ENCODE measurements at places on chromosomes 6 and 20.

GRCh38 chr6:136113736-136114173 lies 136.4 kb downstream of the MTFR2 start:
- no peak for DNase-seq

- no peak for DNase-seq
These were observed 80.9 kb downstream of the GMDS start for GRCh38 chr6:2164481-2164880.

DNA sequence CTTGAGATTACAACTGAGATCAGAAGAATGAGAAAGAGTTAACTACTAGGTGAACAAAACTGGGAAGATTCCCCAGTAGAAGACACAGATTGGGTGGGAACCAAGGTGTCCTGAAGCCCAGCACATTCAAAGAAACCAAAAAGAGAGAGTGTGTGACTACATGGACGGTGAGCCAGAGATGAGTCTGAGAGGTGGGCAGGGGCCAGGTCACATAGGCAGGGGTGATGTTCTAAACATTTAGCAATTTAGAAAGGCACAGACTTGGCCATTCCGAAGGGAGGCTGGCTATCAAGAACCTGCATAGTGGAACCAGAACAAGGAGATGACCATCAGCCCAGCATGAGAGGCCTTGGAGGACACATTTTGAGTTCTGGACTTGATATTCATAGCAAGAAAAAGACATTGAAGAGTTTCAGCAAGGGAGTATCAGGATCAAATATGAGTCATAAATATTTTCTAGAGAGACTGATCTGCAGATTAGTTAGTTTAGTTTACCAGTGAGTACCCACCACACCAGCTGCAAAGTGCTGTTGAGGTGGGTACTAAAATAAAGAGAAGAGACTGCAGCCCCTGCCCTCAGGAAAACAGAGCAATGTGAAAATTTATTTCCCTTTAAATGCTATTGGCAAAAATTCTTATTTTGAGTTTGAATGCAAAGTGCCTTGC lies 340.5 kb upstream of the PRDM1 start:
- DNase-seq: no peak

- DNase-seq: no peak
These were observed 82.0 kb upstream of the TRAF3IP2 start for GRCh38 chr6:111687652-111688051.

DNA sequence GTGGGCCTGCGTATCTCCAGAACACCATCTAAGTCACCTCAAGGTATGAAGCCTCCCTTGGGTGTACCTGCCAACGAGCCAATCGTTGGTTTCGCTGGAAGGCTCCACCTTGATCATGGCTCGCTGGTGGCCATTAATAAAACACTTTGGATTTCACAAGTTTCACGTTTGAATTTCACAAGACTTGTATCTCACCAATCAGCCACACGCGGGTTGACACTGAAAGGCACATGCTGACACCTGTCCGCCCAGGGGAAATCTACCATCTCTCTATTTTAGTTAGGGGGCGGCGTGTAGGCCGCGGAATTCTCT lies 586 bp upstream of the HMGA1 start:
- no peak for DNase-seq

GRCh38 chr20:1119128-1119505 lies 715 bp downstream of the PSMF1 start:
- no peak for DNase-seq

DNA sequence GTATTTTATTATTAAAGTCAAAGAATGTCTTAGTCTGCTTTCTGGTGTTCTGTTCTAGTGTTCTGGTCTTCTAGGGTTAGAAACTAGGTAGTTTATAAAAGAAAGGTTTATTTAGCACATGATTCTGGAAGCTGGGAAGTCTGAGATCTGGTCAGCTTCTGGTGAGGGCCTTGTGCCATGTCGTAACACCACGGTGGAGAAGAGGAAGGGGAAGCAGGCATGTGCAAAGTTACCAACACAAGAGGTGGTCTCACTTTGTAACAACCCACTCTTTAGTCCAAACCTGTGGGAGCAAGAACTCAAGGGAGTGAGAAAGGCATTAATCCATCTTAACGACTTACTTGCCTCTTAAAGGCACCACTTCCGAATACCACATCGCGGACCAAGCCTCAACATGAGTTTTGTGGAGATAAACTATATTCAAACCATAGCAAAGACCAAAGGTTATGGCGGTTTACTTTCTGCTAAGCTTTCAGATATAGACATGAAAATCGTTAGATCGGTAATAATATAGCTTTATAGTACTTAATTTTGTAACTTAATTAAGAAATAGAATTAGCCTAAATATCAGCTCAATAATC lies 99.4 kb downstream of the NCOA3 start:
- no peak for DNase-seq

DNA sequence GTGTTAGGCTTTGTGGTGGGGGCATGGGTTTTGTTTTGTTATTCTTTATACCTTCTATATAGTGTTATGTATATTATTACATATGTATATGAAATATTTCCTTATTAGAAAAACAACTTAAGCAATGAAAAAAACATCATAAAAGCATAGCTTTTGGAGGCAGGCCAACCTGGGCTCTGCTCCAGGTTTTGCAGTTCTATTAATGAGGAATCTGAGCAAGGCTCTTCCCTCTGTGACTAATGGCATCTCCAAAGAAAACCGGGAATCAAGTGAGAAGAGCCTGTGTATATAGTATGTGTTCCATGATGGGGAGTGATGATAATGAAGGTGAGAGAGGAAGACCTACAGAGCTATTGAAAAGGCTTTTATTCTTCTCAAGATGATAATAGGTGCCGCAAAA lies 291.1 kb downstream of the CLIC5 start:
- DNase-seq: no peak

- DNase-seq: no peak
These were observed 35.3 kb upstream of the CCND3 start for GRCh38 chr6:41976794-41977484.

GRCh38 chr6:161233986-161234661 lies 39.7 kb downstream of the AGPAT4 start:
- DNase-seq: no peak

DNA sequence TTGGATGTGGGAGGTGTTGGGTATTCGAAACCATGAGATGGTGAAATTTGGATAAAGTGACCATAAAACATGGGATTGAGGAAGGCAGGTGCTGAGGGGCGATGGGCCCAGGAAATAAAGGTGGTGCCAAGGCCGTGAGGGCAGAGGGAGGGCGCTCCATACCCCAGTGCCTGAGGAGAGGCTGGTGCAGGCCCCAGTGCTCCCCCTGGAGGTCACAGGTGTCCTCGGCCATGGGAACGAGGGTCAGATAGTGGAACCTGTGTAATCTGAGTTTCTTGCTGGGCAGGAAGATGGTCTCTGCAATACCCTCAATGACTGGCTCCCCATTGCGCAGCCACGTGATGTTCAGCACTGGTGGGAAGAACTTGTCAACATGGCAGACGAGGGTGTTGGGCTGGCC lies 16.2 kb downstream of the HLA-DPB1 start:
- no peak for DNase-seq

GRCh38 chr20:58714340-58714922 lies 21.8 kb downstream of the NPEPL1 start:
- DNase-seq: peak; percentile 6

- peak; percentile 94 for DNase-seq
These were observed at the start of gene SMIM29 for GRCh38 chr6:34248727-34249468. SMIM29 (minus strand) TSS chr6:34249006; CDS start chr6:34247791, 1,215 bp downstream.

DNA sequence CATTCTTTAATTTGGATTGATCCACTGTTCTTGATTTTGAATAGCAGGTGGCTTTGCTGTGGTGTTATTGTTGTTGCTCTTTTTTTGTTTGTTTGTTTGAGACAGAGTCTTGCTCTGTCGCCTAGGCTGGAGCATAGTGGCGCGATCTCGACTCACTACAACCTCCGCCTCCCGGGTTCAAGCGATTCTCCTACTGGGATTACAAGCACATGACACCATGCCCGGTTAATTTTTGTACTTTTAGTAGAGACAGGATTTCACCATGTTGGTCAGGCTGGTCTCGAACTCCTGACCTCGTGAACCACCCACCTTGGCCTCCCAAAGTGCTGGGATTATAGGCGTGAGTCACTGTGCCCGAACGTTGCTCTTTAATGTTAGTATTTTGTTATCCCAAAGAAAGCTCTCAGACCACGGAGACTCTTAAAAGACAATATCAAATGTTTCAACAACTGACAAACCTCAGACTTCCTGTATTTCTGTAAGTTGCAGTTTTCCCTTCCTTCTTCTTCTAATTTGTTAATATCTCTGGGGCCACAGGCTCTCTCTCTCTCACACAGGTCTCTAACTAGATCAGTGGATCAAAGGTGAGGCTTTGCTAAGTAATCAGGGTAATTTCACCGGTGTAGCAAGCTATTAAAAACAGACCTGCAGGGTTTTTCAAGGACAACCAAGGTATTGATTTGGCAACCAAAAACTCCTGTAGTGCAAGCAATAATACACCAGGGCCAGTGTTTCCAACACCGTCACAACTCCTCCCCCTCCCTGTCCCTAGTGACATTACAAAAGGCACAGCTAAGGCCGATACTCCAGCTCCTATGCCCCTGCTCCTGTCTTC lies 48.8 kb upstream of the ZNF217 start:
- DNase-seq: no peak

- DNase-seq: no peak
These were observed 161.3 kb downstream of the SOX4 start for GRCh38 chr6:21754891-21755290.

- DNase-seq: no peak
These were observed 29.8 kb downstream of the TPD52L1 start for GRCh38 chr6:125183391-125183790.

DNA sequence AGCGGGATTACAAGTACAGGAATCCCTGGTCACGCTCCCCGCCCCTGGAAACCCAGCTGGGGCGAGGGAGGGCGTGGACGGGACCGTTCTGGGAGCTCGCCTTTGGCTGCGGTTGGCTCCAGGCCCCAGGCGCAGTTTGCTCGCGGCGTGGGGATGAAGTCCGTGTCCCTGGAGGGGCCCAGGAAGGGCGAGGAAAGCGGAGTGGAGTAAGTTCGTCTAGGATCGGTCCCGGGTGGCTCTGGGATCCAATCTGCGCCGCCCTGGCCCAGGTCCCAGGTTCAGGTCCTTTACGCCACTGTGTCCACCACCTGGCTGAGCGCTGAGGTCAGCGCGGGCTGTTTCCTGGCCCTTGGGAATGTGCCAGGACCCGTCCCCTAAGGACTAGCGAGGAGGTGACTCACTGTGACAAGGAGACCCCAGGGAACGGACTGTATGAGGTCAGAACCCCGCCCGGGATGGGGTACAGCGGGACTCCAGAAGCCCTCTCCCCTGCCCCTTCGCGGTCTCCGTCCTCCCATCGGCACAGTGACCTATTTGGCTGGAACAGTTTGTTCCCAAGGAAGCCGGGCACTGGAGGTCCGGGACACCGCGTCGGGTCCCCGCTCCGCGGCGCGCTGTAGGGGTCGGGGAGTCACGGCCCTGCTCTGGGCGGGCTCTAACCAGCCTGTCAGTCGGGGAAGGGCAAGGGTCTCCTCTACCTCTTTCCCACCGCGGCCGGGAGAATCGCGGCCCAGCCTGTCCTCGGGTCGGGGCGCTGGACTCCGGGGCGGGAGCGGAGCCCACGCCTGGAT lies 724 bp downstream of the CDKN1A start:
- no peak for DNase-seq

DNA sequence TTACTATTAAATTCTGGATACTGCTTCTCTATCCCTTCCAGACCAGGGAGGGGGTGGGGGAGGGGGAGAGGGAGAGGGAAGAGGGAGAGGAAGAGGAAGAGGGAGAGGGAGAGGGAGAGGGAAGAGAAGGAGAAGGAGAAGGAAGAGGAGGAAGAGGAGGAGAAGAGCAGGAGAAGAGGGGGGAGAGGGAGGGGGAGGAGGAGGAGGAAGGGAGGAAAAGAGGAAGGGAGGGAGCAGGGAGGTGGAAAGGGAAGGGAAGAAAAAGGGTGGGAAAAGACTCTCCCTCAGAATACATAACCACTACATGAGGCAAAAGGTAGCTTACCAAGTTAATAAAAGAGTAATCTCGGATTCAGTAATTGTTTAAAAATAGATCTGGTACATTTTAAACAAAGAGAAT lies 46.0 kb downstream of the FAM184A start:
- DNase-seq: no peak

DNA sequence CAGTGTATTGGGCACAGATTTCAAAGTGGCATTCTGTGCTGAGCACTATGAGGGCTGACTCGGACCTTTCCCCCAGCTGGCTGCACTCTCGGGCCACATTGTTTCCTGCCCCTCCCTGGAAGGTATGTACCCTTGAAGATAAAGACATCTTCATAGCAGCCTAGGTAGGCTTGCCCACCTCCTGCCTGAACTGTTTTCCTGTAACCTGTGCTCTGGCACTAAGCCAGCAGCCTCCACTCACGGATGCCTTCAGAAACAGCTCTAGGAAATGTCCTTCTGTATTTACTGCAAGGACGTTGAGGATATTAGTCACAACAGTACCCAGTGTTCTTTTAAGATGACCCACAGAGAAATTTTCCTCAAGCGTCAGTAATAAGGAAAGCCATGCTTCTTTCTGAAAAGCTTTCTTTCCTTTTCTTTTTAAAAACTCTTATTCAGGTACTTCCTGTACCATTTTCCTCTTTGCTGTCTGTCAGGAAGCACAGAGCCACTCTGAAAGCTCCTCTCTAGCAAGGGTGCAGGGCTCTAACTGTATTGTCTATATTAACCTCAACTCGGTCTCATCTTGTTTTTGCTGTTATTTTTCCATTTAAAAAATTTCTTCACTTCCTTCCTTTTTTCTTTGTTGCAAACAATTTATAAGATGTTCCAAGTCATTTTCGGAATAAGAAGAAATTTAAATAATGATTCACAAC lies 43.5 kb downstream of the TTI1 start:
- DNase-seq: no peak
